ENCODE measurements at places on chromosomes 5 and 9.

GRCh38 chr9:20209391-20210340, 412.6 kb downstream of the MLLT3 start:
- no peak for DNase-seq

DNA sequence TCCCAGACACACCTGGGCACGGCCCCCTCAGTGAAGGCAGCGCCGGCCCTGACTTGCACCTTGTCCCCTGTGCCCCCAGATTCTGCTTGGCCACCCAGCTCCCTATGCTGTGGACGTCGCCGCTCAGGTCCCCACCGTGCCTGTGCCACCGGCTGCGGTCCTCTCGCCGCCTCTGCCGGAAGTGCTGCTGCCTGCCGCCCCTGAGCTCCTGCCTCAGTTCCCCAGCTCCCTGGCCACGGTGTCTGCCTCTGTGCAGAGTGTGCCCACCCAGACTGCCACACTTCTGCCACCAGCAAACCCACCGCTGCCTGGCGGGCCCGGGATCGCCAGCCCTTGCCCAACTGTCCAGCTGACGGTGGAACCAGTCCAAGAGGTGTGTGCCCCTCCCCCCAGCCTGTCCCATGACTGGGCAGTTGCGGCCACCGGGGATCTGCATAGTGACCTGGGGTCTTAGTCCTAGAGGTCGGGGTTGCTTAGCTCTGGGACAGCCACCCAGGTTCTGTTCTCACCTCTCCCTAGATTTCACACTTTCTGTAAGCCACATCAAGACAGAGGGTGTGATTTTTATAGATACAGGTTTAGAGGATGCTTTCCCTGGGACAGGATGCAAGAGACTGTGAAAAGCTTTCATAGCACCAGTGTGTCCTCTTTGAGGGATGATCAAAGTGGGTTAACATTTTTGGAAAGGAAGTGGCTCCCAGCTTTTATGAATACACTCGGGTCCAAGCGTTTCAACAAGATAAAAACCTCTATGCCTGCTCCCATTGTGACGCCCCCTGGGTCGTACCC, 78.0 kb downstream of the WNK2 start:
- DNase-seq = no peak

DNA sequence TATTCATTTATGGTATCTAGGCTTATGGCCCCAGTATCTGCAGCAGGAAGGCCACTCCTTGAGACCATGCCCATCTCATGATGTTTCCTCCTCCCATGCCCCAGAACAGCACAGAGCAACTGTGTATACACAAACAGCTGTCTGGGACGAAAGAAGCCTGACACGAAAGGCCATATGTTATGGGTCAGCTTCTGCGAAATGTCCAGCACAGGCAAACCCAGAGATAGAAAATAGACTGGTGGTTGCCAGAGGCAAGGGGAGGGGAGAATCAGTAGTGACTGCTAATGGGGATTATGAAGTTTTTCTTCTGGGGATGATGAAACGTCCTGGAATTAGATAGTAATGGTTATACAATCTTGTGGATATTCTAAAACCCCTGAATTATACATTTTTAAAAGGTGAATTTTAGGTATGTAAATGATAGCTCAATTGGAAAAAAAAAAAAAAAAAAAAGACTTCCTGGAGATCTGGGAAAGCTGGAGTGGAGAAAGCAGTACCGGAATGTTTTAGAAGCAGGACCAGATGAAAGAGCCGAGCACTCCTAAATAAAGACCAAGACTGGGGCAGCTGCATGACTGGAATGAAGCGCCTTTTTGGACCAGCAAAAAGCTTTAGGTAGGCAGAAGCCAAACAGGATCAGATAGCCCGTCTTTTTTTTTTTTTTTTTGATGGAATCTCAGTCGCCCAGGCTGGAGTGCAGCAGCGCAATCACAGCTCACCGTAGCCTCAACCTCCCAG, 29.2 kb downstream of the PCDHGC5 start:
- no peak for DNase-seq

GRCh38 chr9:130128251-130128650, 44.0 kb upstream of the NCS1 start:
- no peak for DNase-seq

DNA sequence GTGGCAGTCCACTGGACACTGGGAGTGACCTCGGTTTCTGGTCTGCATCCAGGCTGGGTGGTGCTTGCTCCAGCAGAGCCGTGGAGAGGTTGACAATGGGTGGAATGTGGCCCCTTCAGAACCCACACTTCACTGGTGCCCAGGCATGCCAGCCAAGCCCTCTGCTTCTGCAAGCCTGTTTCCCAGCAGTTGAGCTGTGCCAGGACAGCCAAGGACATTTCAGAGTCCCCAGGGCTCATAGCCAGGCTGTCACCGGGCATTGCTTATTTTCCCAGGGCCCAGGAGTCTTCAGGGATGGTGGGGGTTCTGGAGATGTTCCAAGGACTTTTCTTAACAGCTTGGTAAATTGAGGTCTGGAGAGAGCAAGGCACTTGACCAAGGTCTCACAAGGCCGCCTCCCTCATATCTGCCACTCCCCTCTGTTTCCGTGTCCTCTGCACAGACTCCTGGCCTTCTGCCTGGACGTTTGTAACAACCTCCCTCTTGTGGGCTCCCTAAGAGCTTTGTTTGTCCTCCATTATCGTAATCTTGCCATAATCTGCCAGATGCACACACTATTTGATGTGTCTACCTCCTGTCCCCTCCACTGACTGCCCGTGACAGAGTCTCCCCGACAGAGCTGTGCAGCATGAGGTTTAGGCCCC, 3.8 kb upstream of the NDST1 start:
- no peak for DNase-seq

GRCh38 chr9:85445887-85446286, 295.9 kb downstream of the AGTPBP1 start:
- DNase-seq = no peak

- DNase-seq = no peak
Measured at GRCh38 chr5:131460133-131460532, 174.9 kb downstream of the RAPGEF6 start.

DNA sequence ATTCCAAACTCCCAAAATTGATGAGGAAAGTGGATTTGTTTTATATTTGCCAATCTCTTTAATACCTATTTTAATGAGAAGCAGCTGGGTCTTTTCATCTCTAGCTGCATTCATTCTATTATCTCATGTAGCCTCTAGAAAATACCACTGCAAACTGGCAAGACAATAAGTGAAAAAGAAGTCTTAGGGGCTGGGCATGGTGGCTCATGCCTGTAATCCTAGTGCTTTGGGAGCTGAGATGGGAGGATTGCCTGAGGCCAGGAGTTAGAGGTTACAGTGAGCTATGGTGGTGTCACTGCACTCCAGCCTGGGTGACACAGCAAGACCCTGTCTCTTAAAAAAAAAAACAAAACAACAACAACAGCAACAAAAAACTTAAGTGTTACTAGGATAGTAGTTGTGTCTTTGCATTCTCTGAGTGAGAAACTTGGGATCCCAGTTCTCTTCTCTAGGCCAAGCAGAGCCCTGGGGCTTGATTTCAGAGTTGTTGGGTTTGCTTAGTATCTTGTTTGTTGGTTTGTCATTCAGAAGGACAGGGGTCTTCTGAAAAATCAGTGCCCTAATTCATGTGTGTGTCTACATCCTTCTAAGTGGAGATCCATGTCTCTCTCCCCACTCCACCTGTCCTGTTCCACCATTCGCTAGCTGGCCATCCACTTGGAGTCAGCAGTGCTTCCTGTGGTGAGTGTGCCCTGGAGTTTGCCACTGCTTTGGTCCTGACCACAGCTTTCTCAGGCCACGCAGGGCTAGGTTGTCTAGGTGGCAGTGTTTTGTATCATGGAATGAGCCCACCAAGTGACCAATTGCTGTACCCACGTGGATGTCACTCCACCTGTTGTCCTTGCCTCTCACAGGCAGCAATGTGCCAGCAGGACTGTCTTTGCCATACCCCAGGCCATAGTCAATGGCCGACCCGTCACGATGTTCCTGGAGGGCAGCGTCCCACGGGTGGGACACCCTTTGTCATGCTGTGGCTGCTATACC, 19.5 kb downstream of the MARCHF6 start:
- DNase-seq = no peak

All from NCI-H446 (cell line).